ENCODE measurements at places on chromosomes 11 and 22.

GRCh38 chr11:111462329-111462728 is 49.9 kb downstream of the BTG4 start:
- no peak for DNase-seq

- no peak for DNase-seq
These were observed 98.1 kb downstream of the ATXN10 start for GRCh38 chr22:45769569-45770210.

GRCh38 chr11:114033572-114033971 is 25.9 kb upstream of the ZBTB16 start:
- no peak for DNase-seq

- no peak for DNase-seq
These were observed 17.3 kb downstream of the MIF start for GRCh38 chr22:23911318-23911980.

DNA sequence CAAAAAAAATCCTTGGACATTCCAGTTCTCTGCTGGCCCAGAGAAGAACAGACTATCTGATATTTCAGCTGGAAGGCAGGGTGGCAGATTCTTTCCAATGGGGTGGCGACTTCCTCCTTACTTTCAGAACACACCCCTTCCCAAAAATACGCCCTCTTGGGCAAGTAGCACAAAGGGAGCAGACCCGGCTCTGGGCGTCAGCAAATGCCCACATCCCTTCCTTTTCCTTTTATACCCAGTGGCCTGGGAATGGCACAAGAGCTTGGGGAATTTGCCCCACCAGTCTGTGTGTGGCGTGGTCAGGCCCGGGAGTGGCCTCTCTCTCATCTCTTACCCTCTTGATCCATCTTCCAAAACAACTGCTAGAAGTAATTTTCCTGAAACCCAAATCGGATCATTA is 33.0 kb upstream of the NUP160 start:
- DNase-seq: no peak

- no peak for DNase-seq
These were observed 190.0 kb downstream of the GRIA4 start for GRCh38 chr11:105799728-105800462.

DNA sequence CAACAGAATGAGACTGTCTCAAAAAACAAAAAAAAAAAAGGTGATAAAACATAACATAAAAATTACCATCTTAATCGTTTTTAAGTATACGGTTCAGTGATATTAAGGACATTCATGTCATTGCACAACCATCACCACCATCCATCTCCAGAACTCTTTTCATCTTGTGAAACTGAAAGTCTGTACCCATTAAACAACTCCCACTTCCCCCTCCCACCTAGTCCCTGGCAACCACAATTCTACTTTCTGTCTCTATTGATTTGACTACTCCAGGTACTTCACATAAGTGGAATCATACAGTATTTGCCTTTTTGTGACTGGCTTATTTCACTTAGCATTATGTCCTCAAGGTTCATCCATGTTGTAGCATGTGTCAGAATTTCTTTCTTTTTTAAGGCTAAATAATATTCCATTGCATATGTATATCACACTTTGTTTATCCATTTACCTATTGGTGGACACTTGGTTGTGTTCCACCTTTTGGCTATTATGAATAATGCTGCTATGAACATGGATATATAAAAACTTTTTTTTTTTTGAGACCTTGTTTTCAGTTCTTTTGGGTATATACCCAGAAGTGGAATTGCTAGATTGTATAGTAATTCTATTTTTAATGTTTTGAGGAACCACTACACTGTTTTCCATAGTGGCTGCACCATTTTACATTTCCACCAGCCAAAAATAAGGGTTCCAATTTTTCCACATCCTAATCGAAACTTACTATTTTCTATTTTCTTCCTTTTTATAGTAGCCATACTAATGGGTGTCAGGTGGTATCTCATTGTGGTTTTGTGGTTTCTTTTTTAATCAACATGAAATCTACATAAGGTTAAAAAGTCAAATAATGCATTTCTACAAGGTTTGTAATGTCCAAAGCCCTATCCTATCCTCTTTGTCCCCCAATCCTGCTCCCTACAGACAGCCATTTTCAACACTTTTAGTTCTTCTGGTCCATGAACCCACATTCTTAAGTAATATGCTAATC is 23.4 kb upstream of the PIK3C2A start:
- no peak for DNase-seq

- DNase-seq: no peak
These were observed 83.9 kb downstream of the OR5AK2 start for GRCh38 chr11:57072640-57073039.

DNA sequence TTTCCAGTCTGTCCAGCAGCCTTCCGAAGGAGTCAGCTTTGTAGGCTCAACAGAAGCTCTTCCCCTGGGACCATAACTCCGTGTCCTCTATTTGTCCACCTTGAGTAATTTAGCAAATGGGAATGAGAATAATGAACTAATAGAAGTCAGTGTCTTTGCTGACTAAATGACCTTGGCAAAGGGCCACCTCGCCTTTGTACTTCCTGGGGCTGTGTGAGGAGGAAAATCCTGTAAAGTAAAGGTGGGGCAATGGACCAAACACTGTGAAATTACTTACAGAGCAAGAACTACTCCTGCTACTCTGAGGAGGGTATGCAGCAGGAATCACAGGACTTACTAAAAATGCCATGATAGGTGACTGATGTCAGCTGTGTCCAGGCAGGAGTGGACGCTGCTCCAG is 36.2 kb upstream of the CSNK2A3 start:
- DNase-seq: no peak

DNA sequence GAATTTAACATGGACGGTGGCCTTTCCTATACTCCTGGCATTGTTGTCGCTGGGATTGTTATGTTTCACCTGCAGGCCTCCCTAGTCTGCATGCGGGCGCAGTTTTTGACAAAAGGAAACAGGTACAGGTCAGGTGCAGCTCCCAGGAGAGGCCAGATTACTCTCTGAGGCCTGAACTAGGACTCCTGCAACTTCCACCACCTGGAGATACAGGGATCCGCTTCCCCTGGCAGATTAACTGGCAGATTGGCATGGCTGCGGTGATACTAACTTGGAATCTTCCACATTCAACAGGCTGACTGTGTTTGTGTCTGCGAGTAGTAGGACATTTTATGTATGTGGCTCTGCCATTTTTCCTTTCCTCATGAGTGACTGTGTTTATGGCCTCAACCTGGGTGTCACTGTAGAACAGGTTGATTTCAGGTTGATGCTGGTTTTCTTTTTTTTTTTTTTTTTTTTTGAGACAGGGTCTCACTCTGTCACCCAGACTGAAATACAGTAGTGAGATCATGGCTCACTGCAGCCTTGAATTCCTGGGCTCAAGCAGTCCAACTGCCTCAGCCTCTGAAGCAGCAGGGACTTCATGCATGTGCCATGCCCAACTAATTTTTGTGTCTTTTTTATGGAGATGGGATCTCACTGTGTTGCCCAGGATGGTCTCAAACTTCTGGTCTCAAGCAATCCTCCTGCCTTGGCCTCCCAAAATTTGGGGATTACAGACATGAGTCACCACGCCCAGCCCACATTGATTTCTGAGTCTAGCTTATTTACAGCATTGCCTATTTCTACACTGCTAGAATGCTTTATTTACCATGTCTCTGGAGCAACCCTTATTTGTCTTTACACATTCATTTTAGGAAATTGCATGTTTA is 1.7 kb upstream of the USP28 start:
- no peak for DNase-seq

- no peak for DNase-seq
These were observed 3.9 kb upstream of the DNAJB13 start for GRCh38 chr11:73946798-73947458.

DNA sequence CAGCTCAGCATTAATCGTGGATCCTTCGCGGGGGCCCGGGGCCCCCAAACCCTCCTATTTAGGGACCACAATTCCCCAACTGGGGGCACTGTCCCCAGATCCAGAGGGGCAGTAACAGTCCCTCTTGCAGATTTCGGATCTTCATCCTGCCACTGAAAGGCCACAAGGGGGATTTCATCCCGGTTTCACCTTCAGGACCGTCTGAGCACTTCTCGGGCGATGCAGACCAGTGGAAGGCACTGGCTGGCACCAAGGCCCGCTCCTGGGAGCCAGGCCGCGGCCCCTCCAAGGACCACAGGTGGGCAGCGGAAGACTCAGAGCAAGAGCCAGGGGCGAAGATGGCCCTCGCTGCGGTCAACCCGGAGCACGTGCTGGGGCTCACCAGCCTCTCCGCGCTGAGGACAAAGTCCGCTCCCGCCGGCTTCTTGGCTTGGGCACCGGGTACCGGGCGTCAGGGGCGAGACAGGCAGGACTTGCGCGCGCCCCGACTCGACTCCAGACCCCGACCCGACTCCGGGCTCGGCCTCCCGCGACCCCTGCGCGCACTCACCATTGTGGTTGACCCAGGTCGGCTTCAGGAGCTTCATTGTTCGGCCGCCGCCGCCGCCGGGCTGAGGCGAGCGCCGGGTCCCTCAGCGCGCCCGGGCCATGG is 517 bp downstream of the HIRA start:
- DNase-seq: peak; percentile 4

DNA sequence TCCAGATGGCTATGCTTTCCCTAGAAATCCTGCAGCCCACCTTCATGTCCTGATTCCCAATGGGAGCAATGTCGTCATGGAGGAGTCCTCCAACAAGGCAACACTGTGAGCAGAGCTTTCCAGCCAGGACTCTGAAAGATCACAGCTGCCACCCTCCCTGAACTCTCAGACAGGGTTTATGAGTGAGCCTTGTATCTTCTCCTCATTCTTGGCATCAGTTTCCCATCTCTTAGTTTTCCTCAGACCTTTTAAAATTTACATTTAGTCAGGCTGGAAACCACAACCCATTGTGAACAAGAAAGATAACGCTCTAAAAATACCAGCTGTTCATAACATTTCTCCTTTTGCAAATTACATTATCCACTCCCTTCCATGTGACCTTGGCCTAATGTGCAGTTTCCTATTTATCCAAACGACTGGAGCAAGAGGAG is 15.6 kb upstream of the LYVE1 start:
- DNase-seq: no peak

GRCh38 chr11:119701591-119702549 is 27.1 kb downstream of the NECTIN1 start:
- no peak for DNase-seq

- no peak for DNase-seq
These were observed 14.6 kb upstream of the ANO1 start for GRCh38 chr11:70063555-70063954.

- no peak for DNase-seq
These were observed 105.7 kb downstream of the TSPAN18 start for GRCh38 chr11:44832452-44832851.

DNA sequence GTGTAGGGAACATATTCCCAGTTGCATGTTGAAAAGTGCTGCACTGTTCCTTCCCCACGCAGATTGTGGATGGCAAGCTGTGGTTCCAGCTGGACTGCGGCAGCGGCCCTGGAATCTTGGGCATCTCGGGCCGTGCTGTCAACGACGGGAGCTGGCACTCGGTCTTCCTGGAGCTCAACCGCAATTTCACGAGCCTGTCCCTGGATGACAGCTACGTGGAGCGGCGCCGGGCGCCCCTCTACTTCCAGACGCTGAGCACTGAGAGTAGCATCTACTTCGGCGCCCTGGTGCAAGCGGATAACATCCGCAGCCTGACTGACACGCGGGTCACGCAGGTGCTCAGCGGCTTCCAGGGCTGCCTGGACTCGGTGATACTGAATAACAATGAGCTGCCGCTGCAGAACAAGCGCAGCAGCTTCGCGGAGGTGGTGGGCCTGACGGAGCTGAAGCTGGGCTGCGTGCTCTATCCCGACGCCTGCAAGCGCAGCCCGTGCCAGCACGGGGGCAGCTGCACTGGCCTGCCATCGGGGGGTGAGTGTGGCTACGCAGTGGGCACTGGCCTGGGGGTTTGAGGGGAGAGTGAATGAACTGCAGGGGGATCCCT is 102.7 kb upstream of the MTNR1B start:
- no peak for DNase-seq

DNA sequence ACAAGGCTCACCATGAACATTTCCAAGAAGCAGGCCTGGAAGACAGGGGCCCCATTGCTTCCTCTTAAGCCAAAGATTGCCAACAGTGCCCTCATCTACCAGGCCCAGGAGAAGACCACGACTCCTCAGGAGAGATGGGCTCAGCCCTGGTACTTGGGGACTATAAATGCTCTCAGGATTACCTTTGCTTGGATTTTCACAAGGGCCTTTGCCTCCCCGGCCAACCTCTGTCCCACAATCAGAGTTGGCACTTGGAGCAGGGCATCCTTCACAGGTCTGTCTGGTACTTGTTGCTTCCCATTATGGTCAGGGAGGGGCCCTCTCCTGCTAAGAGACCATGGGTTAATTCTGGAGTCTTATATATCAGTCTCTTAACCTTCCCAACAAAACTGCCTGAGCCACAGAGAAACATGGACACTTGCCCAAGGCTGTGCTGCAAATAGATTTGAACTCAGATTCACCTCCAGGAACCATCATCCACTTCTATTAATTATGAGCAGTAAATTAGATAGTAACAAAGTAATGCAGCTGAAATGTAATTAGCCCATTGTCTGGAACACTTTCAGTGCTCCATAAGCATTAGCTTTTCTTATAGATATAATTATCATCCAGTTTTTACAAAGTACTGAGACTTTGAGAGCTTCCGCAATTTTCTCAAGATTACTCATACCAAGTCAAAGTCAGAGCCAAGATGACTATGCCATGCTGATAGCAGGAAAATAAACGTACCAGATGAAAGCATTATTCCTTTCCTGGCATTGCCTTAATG is 33.5 kb downstream of the POU2AF3 start:
- DNase-seq: no peak

Measured in activated CD4-positive, alpha-beta T cell treated with anti-CD3 and anti-CD28 coated beads, Interleukin-2, amount 50 U/mL, for 1 hour (primary cell).